ENCODE measurements at places on chromosomes 7 and 10.
A peak's percentile ranks its signal among the peaks of the same experiment; 100 is the strongest.

GRCh38 chr10:78333362-78334143 is 299.9 kb downstream of the RPS24 start:
- no peak for DNase-seq

- no peak for DNase-seq
Observed at GRCh38 chr7:1368682-1369571, 90.3 kb downstream of the MICALL2 start.

DNA sequence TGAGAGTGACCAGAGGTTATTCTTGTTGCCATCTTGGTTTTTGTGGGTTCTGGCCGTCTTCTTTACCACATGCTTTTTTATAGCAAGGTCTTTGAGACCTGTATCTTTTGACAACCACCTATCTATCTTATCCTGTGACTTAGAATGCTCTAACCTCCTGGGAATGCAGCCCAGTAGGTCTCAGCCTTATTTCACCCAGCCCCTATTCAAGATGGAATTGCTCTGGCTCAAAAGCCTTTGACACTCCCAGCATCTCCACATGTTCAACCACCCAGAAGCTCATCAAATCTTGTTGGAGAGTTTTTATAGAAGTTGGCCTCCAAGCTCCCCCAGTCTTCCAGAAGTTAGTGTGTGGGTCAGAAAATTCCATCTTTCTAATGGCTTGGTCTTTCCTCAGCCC is 464.3 kb upstream of the NRP1 start:
- no peak for DNase-seq

DNA sequence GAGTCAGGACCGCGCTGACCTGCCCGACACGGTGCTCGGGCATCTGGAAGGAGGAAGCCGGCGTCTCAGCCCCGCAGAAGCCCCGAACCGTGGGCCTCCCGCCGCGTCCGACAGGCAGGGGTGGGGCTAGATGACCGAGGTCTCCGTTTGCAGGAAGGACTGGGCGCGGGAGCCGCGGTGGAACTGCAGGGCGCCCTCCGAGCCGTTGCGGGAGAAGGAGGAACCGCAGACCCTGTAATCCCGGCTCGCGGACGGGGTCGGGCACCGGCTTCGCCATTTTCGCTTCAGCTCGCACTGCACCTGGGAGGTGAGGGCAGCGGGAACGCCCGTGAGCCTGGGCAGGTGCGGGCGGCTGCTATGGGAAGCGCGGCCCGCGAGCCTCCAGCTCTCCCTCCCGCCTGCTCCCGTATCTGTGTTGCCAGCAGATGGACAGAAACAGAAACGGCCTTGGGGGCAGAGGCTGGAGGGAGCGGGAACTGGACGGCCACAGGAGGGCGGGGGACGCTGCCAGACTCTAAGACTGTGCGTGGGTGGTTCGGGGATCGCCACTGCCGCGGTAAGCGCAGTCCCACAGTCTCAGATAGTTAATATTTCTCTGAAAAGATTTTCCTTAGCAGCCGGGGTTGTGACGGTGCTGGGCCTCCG is 114.1 kb downstream of the VIPR2 start:
- DNase-seq: no peak

DNA sequence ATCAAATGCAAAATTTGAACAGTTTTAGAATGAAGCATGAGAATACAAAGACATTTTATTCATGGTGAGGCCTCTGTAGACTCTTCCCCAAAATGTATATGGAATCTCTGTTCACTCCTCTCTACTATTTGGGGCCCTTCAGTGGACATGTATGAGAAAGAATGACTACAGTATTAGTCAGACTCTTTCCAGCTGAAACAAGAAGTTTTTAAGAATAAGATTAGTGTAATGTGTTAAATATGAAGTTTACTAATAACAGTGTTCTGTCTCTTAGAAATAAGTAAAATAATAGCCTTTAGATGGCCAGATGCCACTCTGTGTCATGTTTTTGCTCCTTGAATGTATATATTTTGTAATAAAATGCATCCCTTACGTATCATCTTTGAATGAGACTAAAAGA is 585.6 kb downstream of the SUGCT start:
- DNase-seq: no peak

GRCh38 chr10:1204434-1205326 is 148.5 kb downstream of the WDR37 start:
- no peak for DNase-seq

DNA sequence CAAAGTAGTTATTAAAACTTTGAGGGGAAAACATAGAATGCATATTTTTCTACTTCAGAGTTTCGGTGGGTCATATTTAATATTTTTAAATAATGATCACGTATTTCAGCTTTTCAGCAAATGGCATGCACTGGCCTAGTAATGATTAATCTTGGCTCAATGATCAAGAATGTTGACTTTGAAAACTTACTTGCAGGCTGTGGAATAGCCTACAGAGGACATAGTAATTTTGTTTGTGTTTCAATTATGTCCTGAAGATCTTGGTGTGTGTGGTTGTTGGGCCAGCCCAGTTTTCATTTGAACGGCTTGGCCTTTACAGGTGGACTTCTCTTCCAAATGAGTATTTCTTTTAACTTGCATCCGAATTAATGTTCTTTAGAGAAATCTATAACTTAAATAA is 35.1 kb downstream of the ADD3 start:
- DNase-seq: no peak

DNA sequence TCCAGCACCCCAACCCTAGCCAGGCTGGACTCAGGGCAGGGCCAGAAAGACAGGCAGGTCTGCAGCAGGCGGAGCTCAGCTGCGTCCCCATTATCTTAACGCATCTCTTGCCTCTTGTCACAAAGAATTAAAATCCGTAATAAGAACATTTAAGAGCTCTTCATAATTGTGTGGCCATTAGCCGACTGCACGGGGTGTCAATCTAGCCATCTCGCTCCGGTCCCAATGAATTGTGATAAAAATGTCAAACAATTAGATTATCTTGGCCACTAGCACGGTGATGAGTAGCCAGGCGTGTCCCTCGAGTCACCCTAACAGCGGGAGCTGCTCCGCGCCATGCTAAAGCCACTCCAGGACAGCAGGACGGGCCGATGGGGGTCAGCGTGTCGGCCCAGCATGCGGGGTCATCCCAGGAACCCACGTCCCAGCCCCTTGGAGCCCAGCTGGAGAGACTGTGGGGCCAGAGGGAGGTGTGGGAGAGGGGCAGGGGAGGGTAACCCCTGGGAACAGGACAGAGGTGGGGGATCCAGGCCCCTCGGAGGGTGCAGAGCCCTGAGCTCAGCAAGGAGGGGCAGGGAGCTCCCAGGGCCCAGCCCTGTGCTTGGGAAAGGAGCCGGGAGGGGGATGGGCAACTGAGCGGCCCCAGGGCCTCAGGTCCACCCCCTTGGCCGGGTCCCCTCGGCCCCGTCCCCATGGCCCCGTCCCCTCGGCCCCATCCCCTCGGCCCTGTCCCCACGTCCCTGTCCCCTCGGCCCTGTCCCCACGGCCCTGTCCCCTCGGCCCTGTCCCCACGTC is 17.7 kb upstream of the NKX6-2 start:
- no peak for DNase-seq

- DNase-seq: no peak
Observed at GRCh38 chr7:117862378-117862777, 10.9 kb downstream of the CTTNBP2 start.

- no peak for DNase-seq
Observed at GRCh38 chr10:72935361-72935760, 19.2 kb downstream of the PLA2G12B start.

- DNase-seq: no peak
Observed at GRCh38 chr7:85773116-85773728, 586.4 kb upstream of the SEMA3D start.

GRCh38 chr10:70174058-70174741 is 3.9 kb upstream of the SAR1A start:
- DNase-seq: no peak

DNA sequence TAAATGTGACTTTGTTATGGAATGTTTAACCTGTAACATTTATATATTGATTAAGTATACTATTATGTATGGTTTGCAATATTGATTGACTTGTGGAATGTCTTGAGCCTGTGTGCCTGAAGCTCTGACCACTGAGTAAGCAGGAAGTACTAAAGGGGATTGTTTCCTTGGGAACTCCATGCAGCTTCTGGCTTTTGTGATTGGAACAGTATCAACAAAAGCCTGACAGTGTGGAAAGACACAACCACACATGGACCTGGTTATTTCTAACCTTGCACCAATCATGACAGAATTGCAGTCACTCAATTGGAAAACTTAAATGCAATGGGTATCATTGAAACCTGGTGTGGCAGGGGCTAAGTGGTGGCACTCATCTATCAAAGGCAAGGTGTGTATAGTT is 45.5 kb upstream of the PIK3CG start:
- no peak for DNase-seq

DNA sequence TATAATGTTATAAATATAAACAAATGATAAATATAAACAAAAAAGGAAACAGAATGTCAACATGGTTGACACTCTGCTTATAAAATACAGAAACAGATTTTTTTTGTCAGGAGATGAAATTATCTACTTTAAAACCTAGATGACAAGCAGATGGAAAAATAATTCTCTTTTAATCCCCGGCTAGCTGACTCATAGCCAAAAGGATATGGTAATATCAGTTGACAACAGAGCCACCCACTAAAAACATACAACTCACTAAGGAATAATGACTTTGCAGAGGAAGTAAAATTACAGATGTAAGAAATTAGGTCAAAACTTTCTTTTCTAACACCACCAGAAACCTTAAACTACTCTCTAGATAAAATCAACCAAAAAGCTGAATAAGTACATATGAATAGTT is 131.1 kb upstream of the ABCB5 start:
- no peak for DNase-seq

GRCh38 chr7:18212758-18213157 is 185.1 kb upstream of the PRPS1L1 start:
- no peak for DNase-seq

DNA sequence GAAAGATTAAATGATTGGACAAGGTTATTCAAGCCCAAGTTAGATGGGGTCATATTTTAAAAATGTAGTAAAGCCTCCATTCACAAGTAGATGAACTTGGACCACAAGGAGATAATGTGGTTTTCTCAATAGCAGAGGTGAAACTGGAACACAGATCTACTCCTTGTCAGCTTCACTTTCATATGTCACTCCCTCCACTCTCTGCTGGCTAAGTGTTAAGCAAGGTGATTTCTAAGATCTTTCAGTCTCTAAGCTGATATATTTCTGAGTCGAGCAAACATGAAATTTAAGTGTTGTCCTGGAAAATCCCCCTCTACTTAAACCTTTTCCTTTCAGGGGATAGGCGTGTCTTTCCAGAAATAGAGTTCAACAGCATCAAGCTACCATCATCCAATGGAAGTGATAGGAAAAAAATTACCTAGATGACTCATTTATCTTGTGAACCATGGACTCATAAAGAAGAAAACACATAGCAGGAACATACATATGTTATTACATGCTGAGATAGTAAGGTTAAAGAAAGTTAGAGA is 275.0 kb downstream of the PTEN start:
- DNase-seq: no peak

DNA sequence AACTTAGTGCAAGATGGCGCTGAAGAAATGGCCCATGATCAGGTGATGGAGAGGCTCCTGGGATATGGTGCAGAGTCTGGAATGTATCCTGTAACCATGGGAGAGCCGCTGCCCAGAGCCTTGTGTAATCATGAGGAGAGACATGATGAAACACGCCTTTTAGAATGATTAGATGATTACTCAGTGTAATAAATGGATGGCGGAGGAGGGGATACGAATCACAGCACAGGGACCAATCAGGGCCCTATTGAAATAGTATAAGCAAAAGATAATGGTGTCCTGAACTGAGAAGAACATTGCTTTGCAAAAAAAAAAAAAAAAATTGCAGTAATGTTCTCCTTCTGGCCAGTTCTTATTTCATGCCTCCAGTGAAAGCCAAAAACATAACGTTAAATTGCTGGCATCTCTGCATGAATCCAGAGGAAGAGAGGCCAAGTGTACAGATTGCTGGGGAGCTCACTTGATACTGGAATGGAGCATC is 668.5 kb upstream of the AUTS2 start:
- DNase-seq: no peak

GRCh38 chr10:122915700-122916099 is 5.3 kb downstream of the FAM24A start:
- no peak for DNase-seq

DNA sequence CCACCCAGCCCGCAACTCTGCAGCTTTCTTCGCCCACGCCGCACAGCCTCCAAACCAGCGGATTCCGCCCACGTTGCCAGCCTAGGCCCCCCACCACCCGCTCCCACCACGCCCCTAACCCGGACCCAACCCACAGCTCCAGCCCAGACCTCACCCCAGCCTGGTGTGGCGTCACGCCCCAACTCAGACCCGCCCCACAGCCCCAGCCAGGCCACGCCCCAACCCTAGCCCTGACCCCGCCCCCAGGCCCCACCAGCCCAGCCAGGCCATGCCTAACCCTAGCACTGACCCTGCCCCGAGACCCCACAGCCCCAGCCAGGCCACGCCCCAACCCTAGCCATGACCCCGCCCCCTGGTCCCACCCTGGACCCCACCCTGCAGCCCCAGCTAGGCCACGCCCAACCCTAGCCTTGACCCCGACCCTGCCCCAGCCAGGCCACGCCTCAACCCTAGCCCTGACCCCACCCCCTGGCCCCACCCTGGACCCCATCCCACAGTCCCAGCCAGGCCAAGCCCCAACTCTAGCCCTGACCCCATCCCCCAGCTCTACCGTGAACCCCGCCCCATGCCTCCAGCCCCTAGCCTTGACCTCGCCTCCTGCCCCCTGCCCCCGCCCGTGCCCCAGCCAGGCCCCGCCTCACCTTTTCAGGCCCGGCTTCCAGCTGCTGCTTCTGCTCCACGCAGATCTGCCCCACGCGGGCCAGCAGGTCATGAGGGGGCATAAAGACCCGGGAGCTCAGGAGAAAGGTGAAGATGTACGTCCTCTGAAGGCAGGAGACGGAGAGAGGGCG is 64.0 kb downstream of the RASGEF1A start:
- DNase-seq: peak; percentile 18

DNA sequence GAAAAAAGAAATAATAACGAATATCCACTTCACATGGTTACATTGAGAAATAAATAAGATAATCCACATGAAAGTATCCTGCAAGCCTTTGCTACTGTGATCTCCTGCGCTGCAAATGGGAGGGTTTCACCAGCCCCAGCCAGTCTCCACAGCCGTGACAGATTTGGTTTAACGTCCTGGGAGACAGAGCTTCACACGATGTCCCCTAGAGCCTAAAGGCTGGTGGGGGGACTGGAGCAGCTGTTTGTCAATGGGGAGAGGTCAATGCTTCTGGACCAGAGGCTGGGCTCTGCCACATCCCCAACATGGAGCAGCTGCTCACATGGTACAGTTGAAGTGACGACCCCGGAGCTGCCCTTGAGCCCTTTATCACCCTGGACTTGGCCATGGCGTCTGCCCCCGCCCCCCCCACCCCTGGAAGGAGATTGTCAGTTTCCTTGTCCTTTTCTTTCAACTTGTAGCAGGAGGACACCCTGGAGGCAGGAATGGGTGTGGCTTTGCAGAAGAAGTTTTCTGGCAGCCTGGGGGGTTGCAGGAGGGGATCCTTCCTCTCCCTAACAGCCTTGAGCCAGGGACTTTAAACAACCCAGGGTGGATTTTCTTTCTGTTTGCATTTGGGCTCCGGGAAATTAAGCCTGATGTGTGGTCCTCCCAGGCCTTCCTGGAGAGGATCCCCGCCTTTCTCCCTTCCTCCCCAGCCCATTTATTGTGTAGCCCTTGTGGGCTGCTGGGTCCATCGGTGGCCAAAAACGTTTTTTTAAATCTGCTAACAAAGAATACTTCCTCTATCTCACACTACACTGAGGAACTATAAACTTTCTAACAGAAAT is 37.0 kb upstream of the MXI1 start:
- no peak for DNase-seq

GRCh38 chr7:68722044-68722443 is 876.2 kb upstream of the AUTS2 start:
- no peak for DNase-seq

GRCh38 chr10:35711615-35712411 is 69.7 kb upstream of the FZD8 start:
- DNase-seq: no peak
